Naive B cell (primary cell): ENCODE measurements at places on chromosomes 12 and 14.
A peak's percentile ranks its signal among the peaks of the same experiment; 100 is the strongest.

DNA sequence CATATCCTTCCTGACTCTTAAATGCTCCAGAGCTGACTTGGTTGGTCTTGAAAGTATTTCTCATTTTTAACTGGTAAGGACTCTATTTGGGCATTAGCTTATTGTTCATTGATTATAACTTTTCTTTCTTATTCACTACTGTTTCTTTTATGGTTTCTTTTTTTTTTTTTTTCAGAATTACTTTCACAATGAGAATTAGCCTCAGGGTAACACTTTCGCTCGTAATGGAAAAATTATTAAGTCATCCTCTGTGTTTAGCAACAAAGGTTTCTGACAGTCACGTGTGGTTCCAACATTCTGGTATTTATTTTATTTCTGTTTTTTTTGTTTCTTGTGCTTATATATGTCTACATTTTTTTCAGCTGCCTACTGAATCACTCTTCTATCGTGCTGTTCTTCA, 80.0 kb downstream of the METTL25 start:
- DNase-seq = no peak

DNA sequence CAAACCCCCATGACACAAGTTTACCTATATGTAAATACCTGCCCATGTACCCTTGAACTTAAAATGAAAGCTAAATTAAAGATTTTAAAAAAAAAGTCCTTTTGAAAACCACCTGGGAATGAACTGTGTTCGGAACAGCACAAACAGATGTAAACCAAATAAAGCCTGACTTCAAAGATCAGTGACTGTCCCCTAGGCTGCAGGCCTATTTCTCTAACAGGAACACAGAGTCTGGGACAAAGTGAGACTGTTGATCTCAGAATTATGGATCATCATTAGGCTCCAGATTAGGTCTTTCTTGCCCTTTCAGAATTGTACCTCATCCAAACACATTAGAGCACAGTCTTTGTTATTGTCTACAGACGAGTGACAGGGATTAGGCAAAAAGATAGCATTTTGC, 54.6 kb downstream of the PAH start:
- no peak for DNase-seq

DNA sequence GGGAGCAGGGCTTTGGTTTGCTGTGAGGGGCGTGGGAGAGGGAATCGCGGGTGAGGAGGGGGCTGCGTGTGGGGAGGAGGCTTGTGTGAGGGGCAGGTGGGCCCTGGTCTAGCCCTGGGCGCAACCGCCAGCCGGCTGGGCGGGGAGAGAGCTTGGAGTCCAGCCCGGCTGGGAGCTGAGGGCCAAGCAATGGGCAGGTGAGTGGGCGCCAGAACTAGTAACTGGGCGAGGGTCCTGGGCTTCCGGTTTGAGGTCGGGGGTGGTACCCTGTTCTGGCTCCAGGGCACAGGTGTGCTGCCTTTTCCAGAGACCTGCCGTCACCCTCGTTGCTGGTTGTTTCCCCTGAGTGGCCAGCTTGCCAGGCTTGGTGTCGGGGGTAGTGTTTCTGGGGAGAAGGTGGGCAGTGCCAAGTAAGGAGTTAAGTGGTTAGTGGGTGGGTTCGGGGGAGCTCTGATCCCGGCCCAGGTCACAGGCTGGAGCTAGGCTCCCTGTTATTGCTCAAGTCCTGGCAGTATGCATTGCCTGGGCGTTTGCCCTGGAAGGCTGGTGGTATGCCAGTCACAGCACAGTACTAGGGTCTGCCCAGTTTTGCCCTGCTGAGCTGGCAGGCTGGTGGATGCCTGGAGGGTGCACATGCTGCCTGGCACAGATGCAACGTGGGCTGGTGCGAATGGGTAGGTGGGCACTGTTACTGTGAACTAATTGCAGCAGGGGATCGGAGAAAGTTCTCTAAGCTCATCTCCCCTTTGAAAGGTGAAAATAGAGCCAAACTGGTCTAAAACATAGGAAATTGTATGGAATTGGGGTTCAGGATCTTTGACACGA, 683 bp downstream of the CIPC start:
- DNase-seq = no peak

DNA sequence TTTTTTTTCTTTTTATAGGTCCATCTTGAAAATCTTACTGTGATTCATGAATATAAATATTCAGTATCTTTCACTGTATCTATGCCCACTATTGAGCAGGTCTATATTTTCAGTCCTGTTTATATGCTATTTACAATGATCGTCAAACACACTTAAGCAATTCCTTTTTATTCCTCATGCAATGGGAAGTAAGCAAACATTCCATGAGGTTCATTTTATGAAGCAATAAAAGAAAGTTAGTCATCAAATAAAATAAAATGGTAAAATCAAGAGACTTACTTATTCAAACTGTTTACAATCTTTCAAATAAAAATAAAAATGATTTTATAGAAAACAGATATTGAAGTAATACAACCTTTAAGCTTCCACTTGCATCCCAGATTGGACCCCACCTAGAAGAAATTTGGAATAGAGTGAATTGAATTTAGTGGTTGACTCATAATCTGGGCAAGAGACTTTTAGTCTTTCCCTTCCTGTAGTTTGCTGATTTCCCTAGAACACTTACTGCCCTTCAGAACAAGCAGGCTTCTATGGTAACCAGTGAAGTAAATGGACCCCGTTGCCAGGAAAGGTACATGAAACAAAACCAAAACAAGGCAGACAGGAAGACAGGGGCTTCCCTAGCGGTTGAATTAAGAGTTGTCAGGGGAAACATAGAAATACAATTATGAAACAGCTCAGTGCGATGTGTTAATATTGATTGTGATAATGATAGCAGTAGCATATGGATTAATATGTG, 241.0 kb upstream of the ATP2B1 start:
- peak; percentile 81 for DNase-seq

GRCh38 chr12:114684870-114685273, 897 bp upstream of the TBX3 start:
- DNase-seq = no peak

- DNase-seq = no peak
Observed at GRCh38 chr12:6605421-6606330, 1.5 kb downstream of the CHD4 start.

DNA sequence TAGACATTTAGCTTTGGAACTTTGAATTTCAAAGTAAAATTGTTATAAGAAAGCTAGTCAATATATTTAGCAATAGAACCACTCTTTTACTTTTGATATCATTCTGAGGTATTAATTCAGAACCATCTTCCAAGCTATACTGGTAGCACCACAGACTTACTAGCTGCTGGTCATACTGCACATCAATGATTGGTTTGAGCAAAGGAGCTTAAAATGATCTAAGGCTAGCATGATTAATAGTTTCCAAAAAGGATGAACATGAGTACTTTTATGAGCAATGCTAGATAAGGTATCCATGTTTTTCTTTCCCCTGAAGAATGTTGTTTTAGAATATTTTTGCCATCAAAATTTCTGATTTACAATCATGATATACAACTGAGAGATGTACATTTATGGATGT, 17.2 kb downstream of the CNIH1 start:
- DNase-seq = no peak

GRCh38 chr12:53593707-53594106, 32.5 kb downstream of the ATF7 start:
- no peak for DNase-seq

DNA sequence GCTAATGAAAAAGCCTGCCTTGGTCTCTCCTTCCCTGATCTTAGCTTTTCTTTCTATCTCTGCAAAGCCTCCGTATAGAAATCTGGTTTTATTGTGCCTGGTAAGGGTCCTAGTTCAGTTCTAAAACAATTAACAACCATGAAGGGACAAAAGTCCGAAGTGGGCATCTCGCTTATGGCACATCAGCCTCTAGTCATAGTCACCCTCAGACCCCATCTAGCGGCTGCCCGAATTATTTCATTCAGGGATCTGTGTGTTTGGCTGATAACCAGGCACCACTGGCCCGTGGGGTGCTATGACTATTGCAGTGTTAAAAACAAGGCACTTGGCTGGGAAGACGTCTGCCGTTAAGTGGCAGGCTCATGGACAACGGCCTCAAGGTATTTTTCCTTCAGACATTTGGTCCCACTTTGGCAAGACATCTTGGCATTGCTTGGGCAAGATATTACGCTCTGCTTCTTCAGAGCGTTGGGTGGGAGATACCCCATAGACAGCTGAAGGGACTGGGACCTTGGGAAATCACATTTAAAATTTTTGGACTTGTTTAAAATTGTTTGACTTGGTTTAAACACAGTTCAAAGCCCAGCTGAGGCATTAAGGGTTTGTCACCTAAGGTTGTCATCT, 87.1 kb downstream of the SINHCAF start:
- DNase-seq = peak; percentile 65

DNA sequence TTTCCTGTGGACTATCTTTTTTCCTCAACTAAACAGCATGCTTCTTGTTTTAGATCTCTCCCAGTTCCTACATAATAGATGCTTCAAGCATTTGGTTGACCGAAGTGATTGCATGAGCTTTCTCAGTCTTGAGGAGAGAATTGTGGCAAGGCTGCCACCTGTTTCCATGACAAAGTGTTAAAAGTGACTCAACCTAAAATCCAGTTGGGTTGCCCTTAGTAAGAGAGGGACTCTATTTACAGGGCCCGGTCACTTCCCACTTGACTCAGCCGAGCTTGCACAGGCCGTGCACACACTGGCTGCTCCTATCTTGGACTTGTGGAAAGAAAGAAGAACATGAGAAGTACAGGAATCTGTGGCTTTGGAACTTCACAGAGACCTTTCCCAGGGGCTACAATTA, 2.1 kb upstream of the B4GALNT3 start:
- DNase-seq = no peak

GRCh38 chr12:11085419-11085818, 6.7 kb downstream of the TAS2R43 start:
- no peak for DNase-seq

- no peak for DNase-seq
Observed at GRCh38 chr14:31169877-31170276, 37.7 kb downstream of the HECTD1 start.

DNA sequence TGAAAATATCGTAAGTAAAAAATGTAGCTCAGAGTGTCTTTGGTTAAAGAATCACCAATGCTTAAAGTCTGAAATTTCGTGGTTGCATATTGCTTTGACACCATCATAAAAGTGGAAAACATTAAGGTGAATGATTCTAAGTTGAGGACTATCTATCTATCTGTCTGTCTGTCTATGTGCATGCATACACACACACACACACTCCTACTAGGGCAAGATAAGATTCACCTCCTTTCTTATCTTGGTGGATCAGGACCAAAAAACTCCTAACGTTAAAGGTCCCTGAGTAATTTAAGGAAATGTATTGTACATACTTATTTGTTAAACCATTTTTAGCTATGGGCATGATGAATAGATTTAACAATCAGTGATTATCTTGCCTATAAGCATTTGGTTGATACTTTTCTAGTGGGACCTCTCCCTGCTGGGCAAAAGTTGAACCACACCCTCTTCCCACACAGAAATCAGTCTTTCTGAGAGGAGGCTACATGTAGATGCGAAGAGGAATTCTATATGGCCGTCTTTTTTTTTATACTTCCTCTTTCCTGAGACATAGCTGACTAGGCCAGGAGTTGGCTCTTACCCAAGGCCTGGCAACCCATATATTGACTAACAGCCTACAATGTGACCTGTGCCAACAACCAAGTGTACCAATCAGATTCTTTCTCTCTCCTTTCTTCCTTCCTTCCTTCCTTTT, 19.3 kb upstream of the LLPH start:
- no peak for DNase-seq

GRCh38 chr14:105165761-105166485, 2.7 kb downstream of the JAG2 start:
- no peak for DNase-seq

GRCh38 chr14:71204231-71204630, 297.0 kb downstream of the PCNX1 start:
- DNase-seq = no peak

DNA sequence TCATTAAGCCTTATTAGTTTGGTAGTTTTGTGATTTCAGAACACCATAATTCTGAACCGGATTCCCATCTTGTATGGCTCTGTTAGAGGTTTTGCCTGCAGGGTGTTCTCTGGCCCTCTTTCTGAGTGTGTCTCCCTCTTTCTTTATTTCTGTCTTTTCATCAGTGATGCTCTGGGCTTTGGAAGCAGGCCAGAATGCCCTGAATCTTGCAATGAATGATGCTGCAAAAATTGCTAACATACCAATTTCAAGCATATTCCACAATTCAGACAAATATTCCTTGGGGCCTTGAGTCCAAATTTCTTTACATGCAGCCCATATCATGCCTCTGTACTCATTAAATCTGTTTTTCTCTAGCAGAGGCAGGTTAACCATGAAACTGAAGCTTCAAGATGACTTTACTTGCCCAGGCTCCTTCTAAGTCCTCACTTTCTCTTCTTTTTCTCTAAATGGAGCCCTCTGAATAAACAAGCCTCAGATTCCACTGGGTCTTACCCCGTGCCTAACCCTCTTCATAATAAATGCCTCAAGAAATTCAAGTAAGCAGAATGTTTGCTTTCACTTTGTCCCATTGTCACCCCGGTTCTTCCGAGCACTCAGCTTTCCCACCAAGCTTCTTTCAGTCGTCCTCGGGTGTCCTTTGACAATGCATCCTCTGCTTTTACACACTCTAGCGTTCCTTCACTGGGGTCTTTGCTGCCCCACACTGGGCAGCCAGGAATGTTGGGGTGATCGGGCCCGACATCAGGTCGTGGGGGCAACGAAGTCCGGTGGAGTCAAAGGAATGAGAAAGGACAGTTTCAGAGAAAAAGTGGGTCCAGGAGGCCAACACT, 78.8 kb upstream of the SLC38A4 start:
- no peak for DNase-seq

DNA sequence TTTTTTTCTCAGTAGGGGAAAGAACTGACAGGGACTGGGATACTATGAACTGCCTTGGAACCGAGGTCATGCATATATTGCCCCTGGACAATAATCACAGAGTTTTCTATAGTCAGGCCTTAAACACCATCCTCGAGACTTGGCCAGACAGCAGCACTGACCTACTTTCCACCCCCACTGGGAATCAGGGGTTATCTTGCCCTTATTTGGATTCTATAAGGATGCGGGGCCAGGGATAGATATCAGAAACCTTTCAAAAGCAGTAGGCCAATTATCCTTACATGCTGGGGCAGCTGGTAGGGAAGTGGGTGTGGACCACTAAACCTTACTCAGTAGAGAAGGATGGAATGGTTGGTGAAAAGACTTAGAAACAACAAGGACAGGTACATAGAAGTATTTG, 2.0 kb downstream of the ZNF219 start:
- DNase-seq = no peak

DNA sequence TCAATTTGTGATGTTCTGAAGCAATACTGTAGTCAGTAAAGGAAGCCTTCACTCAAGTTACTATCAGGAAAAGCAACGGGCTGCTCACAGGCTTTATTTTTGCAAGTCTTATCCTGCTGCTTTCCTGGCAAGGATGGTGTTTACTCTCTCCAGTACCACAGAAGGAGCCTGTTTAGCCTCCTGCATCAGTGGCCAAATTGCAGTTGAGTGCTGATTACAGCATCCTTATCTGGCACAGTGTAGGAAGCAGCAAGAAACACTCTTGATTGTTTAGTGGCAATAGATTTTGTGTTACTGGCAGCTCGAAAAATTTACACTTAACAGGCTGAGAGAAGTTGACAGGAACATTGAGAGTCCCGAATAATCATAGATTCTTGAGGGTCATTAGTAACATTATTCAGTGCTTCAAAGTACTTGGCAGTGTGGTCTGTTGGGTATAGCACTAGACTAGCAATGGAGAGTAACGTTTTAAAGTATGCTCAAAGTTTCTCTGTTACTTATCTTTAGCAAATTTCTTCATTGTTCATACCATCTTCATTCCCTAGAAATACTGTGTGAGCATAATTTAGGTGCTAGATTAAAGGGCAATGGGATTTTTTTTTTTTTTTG, 11.7 kb downstream of the TULP3 start:
- DNase-seq = no peak

GRCh38 chr14:53663709-53664108, 292.9 kb downstream of the BMP4 start:
- DNase-seq = no peak
